ENCODE measurements at places on chromosomes 7 and 10.

GRCh38 chr7:112212571-112212970 is 6.1 kb downstream of the ZNF277 start:
- DNase-seq = no peak

- no peak for DNase-seq
Measured at GRCh38 chr10:64115471-64115870, 594.3 kb downstream of the REEP3 start.

DNA sequence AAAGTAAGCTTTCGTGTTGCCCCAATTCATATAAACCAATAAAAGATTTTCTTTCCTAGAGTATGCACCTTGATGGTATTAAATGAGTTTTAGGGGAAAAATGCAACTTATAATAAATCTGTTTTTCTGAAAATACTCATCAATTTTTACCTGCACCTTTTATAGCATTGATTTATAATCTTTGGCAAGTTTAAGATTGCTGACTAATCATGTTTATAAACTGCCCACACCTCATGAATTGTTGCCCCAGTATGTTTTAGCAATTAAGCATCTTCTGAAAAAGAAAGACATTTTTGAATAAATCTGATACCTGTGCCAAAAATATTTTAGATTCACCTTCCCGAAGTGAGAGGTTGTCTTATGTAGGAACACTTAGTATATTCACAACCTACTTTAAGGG is 420.0 kb downstream of the THSD7A start:
- DNase-seq = no peak

- DNase-seq = no peak
Measured at GRCh38 chr10:116511365-116511764, 34.4 kb upstream of the PNLIP start.

GRCh38 chr7:107870427-107871000 is 20.5 kb upstream of the DLD start:
- DNase-seq = no peak

GRCh38 chr7:123715198-123715597 is 33.6 kb downstream of the WASL start:
- no peak for DNase-seq

DNA sequence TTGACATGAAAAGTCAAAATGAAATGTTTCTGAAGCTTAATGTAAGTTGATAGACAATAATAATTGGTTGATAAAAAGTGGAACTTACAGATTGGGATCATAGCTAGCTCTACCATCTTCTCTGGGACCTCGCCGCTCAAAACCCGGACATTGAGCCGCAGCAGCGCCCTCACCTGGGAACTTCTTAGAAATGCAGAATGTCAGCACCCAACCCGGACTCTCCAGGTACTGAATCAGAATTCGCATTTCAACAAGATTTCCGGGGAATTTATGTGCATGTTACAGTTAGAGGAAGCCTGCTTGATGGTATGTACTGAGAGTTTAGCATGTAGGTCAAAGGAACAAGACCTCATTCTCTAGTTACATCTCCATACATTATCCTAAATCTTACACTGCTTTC is 36.7 kb upstream of the ABLIM1 start:
- no peak for DNase-seq

DNA sequence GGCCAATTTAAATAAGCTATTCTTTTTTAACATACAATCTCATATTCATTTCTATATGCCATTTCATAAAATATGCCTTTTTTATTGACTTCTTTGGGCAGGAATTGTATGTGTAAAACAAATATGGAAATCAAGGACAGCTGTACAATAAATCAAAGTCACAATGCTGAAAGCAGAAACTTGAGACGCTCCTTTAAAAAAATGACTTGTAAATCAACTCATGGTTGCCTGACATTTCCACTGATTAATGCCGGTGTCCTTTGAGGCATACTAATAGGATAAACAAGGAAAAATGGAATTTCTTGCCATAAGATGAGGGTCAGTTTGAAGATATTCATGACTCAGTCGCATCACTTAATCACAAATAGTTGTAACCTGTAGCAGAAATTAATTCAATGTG is 247.4 kb upstream of the TEX47 start:
- DNase-seq = no peak

GRCh38 chr10:110744782-110745181 is 100.6 kb downstream of the RBM20 start:
- no peak for DNase-seq

- no peak for DNase-seq
Measured at GRCh38 chr7:158831738-158832091, 2.4 kb upstream of the ESYT2 start.

Measured in astrocyte of the cerebellum (primary cell).